NCI-H69 (cell line): ENCODE measurements at places on chromosomes 2 and 18.

DNA sequence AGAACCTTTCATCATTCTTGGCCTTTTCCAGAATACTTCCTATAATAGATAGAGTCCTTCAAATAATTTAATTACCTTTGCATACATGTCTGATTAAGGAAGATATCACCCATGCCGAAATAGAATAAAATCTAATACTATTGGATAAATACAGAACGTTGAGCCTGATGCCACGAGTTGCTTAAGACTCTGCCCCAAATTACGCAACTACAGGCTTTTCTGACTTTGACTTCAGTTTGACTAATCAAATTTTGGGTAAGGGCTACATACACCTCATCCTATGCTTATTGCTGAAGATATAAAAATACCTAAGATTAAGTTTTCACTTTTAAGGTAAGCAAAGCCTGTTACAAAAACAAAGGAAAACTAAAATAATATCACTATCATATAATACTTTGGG lies 1065.1 kb upstream of the NRXN1 start:
- no peak for DNase-seq

DNA sequence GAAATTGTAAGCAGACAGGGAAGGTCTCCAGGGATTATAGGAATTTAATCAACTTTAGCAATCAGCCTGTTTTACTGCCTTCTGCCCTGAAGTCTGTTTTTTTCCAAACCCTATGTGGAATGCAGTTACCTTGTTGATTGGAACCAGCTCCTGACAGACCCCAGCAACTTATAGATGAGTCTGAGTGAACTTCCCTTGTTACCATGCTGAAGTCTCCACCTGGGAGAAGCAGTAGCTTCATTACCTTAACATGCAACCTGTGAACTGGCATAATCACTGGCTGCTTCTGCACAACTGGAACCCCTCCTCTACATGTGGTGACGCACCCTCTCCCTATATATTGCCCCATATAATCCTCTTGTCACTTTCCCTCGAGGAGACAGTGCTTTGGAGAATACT lies 226.3 kb upstream of the SPOPL start:
- DNase-seq, result peak; percentile 43

DNA sequence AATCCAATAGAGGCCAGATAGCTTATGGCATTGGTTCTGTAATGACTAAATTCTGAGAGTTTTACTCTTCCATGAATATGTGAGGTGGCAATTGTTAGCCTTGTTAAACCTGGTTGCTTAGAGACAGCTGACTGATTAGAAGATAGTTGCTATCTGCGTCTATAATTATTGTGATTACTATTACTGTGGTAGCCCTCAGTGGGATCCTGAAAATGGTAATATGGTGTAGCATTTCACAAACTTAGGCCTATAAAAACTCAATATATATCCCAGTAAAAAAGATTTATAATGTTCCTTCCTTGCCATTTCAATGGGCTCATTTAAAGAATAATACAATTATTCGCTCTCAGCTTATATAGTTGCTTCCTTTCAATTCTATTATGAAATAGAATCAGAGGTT lies 405.8 kb upstream of the CDH2 start:
- peak; percentile 44 for DNase-seq

GRCh38 chr2:240983996-240984498 lies 14.4 kb upstream of the SNED1 start:
- DNase-seq, result peak; percentile 11

DNA sequence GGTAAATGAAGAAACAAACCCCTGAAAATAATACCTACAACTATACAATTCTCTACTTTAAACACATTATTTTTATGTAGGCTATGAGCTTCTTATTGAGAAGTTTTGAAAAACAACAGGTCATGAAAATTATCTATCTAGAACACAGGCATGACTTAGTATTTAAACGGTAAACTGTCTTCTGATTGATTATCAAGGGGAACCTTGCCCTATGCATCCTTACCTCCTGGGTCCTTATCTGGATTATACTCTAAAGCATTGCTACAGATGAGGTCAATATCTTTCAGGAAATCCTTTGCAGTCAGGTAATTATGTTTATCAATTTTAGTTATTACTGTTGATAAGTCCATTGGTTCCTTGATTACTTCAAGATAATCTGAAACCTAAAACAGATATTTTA lies 144.3 kb downstream of the ATAD2B start:
- DNase-seq, result no peak

- DNase-seq, result peak; percentile 46
Measured at GRCh38 chr2:234751275-234751973, 200.4 kb upstream of the SH3BP4 start.

- no peak for DNase-seq
Measured at GRCh38 chr2:3319134-3319533, 58.5 kb downstream of the EIPR1 start.

DNA sequence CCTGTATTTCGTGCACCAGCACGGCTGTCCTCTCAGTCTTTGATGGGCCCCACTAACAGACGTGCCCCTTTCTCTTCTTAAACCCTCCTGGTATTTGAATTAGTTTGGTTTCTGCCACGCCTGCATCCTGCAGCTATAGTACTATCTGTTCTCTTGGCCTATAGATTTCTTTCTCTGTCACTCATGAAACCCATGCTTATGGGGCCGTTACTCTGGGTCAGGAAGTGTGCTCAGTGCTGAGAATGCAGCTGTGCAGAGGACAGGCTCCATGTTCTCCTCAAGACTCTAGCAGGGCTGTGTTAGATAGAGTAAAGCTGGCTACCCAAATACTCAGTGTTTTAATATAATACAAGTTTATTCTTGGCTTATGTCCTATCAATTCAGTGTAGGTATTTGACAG lies 180.0 kb downstream of the INSIG2 start:
- no peak for DNase-seq

GRCh38 chr18:62999921-63000320 lies 284.6 kb downstream of the PHLPP1 start:
- no peak for DNase-seq

- no peak for DNase-seq
Measured at GRCh38 chr2:86053166-86053565, 52.5 kb downstream of the POLR1A start.

GRCh38 chr2:77520641-77521547 lies 1.3 kb downstream of the LRRTM4 start:
- no peak for DNase-seq

DNA sequence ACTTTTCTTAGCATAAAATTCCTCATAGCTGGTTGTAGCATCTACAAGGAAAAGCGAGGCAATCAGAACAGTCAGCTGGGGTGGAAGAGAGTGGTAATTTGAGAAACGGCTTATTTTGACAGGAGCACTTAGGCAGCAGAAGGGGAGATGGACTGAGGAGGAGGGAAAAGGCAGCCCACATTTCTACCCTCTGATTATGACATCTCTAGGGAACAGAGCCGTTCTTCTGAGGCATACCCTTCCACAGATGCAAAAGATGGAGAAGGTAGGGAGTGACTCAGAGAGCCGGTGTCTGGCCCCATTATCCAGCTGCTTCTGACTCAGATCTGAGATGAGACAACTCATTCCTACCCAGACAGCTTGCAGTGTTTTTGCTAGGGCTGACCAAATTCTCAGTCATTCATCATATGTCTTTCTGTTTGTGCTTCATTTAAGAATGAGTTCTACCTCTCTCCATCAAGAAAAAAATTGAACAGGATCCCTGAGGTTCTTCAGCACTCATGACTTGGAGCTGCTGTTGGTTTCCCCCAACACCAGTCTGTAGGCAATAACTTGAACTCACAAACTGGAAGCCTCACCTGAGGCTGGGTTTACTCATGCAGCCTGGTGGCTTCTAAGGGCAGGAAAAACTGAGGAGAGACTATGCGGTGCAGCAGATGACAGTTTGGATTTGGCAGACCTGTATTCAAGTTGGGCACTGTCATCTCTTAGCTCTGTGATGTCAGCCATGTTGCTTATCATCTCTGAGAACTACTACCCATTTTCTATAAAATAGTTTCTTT lies 15.9 kb upstream of the SEC11C start:
- peak; percentile 93 for DNase-seq

DNA sequence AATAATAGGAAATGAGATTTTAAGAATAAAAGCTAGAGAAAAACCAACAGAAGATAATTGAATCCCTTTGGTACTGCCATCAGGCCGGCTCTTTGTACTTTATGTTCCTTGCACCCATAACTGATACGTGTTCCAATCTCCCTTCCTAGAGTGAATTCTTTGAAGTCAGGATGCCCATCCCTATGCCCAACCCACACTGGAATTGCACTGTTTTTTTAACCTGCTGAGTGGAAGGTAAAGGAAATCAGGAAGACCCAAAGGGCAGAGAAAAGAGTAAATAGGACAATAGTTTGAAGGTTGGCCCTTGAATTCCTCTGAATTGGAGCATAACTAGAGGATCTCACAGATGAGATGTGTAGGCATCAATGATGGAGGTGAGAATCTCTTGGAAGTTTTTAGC lies 4.4 kb upstream of the ATG16L1 start:
- DNase-seq, result no peak

DNA sequence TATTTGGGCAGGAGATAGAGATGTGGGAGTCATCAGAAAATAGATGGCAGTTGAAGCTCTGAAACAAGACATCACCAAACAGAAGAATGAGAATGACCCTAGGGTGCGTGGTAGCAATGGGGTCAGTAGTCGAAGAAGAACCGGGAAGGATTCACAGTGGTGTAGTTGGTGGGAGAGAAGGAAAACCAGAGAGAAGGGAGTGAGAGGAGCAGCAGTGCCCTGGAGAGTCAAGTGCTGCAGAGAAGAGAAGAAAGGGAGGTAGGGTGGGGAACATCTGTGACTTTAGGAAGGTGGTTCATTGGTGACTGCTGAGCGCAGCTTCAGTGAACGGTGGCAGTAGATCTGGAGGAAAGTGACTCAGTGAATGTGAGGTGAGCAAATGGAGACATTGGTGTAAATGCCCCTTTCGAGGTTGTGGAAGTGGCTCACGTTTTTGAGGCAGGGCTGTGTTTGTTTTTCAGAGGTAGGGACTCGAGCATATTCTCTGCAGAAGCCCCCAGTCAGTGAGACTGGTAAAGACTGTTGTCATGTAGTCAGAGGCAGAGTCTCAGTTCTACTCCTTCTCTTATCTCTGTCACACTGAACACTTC lies 36.4 kb downstream of the CDC42EP3 start:
- no peak for DNase-seq

DNA sequence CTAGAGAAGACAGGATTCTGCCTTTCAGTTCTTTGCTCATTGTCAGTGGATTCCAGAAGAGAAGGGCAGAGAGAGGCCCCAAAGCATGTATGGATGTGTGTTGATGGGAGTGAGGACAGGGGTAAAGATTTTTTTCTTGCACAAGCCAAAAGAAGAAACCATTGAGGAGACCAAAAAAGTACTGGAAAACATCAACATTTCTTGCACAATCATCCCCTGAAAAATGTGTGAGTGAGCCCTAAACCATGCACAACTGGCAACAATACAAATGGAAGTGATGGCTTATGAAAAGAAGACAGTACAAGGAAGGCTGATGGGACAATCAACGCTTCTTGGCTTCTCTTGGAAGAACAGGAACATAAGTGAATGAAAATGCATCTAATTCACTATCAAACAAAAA lies 5.6 kb upstream of the SMAD7 start:
- DNase-seq, result no peak

DNA sequence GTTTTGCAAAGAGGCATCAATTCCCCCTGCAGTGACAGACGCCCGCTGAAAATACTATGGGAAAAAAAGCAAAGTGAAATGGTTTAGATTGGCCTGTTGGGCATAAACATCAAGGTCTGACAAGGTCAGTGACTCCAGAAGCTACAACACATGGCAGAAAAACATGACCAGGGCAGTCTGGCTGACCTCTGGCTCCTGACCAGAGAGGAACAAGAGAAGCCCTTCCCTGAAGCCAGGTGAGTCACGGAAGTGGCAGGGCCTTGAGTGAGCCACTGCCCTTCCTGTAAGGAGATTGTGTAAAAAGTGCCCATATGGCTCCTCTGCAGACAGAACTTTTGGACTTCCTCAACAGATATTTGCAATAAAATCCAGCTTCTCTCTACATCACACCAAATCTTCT lies 72.0 kb downstream of the DNER start:
- no peak for DNase-seq

GRCh38 chr18:44452346-44452745 lies 228.3 kb upstream of the SETBP1 start:
- no peak for DNase-seq

GRCh38 chr2:6946722-6947121 lies 29.5 kb downstream of the RNF144A start:
- no peak for DNase-seq

GRCh38 chr2:42348113-42348805 lies 12.8 kb downstream of the COX7A2L start:
- DNase-seq, result no peak

- DNase-seq, result no peak
Measured at GRCh38 chr2:9799011-9799596, 44.2 kb upstream of the TAF1B start.

GRCh38 chr2:26178246-26178645 lies 5.4 kb downstream of the GAREM2 start:
- DNase-seq, result no peak

DNA sequence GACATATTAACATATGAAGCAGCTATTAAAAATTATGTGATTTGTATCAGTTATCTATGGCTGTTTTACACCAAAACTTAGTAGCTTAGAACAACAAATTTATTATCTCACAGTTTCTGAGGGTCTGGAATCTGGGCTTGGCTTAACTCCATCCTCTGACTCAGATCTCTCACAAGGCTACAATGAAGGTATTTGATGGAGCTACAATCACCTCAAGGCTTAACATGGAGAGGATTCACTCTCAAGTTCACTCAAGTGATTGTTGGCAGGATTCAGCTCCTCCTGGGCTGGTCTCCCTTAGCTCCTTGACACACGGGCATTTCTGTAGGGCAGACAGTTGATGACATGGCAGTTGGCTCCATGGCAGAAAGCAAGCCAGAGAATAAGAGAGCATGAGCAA lies 133.0 kb upstream of the SLC14A2 start:
- DNase-seq, result no peak

DNA sequence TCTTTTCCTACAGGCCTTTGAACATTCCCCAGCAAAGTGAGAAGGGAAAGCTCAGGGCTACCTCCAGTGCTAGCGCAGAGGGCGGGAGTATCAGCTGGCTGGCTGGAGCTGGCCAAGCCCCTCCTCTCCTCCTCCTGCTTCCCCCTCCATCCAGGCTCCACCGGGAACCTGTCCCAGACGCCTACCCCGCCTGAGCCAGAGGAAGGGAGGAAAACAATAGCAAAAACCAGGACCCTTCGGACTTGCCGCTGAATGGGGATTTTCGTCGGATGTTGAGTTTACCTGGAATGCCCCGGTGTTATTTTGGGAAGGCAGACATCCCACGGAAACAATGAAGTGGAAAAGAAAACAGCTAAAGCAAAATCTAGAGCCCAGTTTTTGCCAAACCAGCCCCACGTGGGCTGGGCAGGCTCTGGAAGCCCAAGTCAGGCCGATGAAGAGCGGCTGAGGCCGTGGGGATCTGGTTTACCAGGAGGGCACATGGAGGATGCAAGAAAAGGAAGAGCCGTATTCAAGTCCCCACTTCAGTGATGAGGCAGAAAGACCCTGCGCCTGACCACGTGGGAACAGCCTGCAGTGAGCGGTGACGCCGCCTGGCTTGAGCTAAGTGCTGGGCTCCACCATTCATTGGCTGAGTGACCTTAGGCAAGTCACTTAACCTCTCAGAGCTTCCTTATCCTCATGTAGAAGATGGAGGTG lies 100.4 kb upstream of the LCLAT1 start:
- DNase-seq, result peak; percentile 9

- DNase-seq, result peak; percentile 42
Measured at GRCh38 chr18:22185771-22186386, 16.5 kb downstream of the GATA6 start.

- no peak for DNase-seq
Measured at GRCh38 chr2:215436705-215437565, 1.1 kb upstream of the FN1 start.
